ENCODE measurements at places on chromosomes 2 and 18. TPM values are rescaled to one million over a fixed set of nuclear protein-coding genes. Genes with fewer than 3 reads are reported as not detected.
A peak's percentile ranks its signal among the peaks of the same experiment; 100 is the strongest.

DPP4 gene
- 24.2 TPM for total RNA-seq

DNA sequence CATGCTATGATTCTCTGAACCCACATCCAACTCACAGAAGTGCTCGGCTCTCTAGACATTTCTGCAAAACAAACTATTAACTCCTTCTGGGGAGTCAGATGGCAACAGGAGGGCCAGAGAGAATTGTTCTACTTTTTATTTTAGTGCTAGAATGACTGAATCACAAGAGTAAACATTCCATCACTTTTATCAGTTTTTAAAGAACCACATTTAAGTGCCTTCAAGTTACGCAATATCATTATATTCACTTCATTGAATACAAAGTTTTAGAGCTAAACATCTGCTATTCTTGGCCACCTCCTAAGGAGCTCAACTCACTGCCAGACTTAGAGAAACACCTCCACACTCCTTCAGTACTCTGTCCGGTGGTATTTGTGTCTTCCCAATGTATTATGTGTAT is 22.4 kb downstream of the B4GALT6 start:
- H3K36me3 ChIP-seq = no peaks in the 10 kb centered on the region
- no peak overlapping the region for H3K27ac ChIP-seq
- H3K27me3 ChIP-seq = no peaks in the 10 kb centered on the region

DNA sequence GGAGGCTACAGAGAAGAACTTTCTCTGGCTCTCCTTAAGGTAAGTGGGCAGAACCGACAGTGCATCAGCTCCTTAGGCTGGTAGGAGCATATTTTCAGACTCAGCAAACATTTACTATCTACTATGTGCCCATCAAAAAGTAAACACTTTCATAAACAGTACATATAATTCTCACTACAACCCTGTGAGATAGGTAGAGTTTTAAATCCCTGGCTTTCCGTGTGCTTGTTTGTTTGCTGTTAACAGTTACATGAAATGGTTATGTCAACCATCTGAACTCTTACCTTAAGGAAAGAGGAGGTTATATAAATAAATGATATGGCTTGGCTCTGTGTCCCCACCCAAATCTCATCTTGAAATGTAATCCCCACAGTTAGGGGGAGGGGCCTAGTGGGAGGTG is 310.1 kb downstream of the ALK start:
- H3K27me3 ChIP-seq = no peaks in the 10 kb centered on the region
- peaks cover 4% of the 10 kb centered on the region for H3K4me1 ChIP-seq
- H3K4me3 ChIP-seq = no peak overlapping the region
- DNase-seq = no peak
- no peak overlapping the region for H3K27ac ChIP-seq

DNA sequence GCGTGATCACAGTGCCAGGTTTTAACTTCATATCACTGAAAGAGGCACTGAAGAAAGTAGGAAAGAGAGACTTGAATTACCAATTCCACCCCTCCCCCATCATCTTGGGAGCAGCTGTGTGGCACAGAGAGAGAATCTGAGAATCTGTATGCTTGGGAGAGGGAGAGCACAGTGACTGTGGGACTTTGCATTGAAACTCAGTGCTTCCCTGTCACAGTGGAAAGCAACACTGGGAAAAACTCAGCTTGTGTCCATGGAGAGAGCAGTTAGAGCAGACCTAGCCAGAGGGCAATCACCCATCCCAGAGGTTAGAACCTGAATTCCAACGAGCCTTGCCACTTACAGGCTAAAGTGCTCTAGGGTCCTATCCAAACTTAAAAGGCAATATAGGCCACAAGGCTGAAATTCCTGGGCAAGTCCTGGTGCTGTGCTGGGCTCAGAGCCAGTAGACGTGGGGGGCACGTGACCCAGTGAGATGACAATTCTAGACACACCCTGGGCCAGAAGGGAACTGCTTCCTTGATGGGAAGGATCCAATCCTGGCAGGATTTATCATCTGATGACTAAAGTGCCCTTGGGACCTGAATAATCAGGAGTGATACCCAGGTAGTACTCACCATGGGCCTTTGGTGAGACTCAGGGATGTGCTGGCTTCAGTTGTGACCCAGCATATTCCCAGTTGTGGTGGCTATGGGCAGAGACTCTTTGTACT is 15.5 kb upstream of the ABCB11 start:
- no peaks in the 10 kb centered on the region for H3K27me3 ChIP-seq
- no peak for DNase-seq
- no peak overlapping the region for H3K4me3 ChIP-seq
- no peak overlapping the region for H3K27ac ChIP-seq
- no peaks in the 10 kb centered on the region for H3K4me1 ChIP-seq

ASNSD1 gene
- total RNA-seq = 67.5 TPM

SPOPL gene
- 16.7 TPM for total RNA-seq

- DNase-seq = no peak
- H3K27me3 ChIP-seq = no peaks in the 10 kb centered on the region
- H3K4me1 ChIP-seq = no peaks in the 10 kb centered on the region
- H3K36me3 ChIP-seq = no peaks in the 10 kb centered on the region
- H3K4me3 ChIP-seq = no peak overlapping the region
These were observed 37.3 kb upstream of the B3GNT2 start for GRCh38 chr2:62158444-62159121.

AOX1 gene
- 57.2 TPM for total RNA-seq

- H3K4me1 ChIP-seq = no peaks in the 10 kb centered on the region
- no peaks in the 10 kb centered on the region for H3K36me3 ChIP-seq
- no peak overlapping the region for H3K4me3 ChIP-seq
These were observed 138.7 kb downstream of the CERS6 start for GRCh38 chr2:168594778-168595177.

TAF4B gene
- total RNA-seq = 0.83 TPM

DNA sequence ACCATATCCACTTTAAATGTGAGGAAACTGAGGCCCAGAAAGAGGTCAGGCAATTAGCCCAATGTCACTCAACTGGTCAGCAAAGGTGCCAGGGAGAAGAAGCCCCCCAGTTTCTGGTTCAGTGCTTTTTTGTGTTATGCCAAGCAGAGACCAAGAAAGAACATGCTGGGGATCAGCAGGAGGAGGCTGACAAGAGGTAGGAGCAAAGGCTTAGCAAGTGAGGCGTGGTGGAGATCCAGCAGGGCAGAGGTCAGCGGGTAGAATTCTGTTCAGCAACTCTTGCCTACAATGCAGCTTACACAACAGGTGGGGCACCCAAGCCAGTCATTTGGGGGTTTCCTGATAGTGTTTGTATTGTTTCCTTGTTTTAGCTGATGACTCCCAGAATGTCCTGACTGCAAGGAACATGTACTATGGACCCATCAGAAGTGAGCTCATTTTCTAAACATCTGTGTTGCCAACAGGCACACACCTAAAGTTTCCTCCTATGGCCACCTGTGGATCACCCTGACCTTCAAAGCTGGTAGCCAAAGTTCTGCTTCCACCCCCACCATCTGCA is 28.2 kb downstream of the LPIN2 start:
- no peaks in the 10 kb centered on the region for H3K36me3 ChIP-seq
- peak overlapping the region; percentile 21 for H3K27ac ChIP-seq
- no peak overlapping the region for H3K4me3 ChIP-seq
- no peak for DNase-seq
- no peaks in the 10 kb centered on the region for H3K27me3 ChIP-seq
- peaks cover 36% of the 10 kb centered on the region for H3K4me1 ChIP-seq

- H3K4me1 ChIP-seq = peaks cover 11% of the 10 kb centered on the region
- H3K36me3 ChIP-seq = no peaks in the 10 kb centered on the region
- peak; percentile 17 for DNase-seq
- no peak overlapping the region for H3K4me3 ChIP-seq
These were observed 207.2 kb upstream of the TCF4 start for GRCh38 chr18:55795101-55795669.

Data from IMR-90 (cell line).